Mesothelial cell of epicardium (in vitro differentiated cells): ENCODE measurements at places on chromosomes 1 and 21. TPM values are rescaled to one million over a fixed set of nuclear protein-coding genes. Genes with fewer than 3 reads are reported as not detected.

HRNR gene
- not detected in 3 replicates for total RNA-seq

DNA sequence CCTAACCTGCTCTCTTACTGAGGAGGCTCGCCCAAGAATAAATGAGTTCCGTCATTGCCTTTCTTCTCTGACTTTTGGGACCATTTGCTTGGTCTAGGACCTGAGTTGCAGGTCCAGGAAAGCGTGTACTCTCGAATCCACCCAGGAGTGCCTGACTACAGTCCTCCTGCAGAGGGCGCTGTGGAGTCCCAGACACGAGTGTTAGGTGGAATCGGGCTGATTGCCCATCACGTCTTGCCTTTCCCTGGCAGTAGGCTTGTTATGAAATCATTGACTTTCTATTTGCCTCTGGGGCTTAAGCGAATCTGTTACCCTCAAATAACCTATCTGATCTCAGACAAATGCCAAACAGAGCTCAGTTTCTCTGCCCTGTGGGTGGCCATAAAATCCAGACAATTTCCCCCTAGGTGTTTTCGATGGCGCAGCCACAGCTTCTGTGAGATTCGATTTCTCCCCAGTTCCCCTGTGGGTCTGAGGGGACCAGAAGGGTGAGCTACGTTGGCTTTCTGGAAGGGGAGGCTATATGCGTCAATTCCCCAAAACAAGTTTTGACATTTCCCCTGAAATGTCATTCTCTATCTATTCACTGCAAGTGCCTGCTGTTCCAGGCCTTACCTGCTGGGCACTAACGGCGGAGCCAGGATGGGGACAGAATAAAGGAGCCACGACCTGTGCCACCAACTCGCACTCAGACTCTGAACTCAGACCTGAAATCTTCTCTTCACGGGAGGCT is at the start of gene IL20:
Gene IL20 (plus strand): TSS at position 685 of the 733 bp plus-strand sequence. CDS start 230 bp downstream, outside the sequence.
- no peaks in the 10 kb centered on the region for H3K36me3 ChIP-seq
- no peaks in the 10 kb centered on the region for H3K4me1 ChIP-seq
- H3K27ac ChIP-seq = no peak within 1 kb of the TSS
- H3K27me3 ChIP-seq = peaks cover 84% of the 10 kb centered on the region
- peak; percentile 46 for DNase-seq

GRCh38 chr1:147773215-147773715 is 12.9 kb upstream of the GJA5 start:
- peaks cover 11% of the 10 kb centered on the region for H3K4me1 ChIP-seq
- H3K27me3 ChIP-seq = peaks cover 29% of the 10 kb centered on the region
- no peak overlapping the region for H3K27ac ChIP-seq
- no peaks in the 10 kb centered on the region for H3K36me3 ChIP-seq
- DNase-seq = no peak

GRCh38 chr1:68230484-68230802 is 1.9 kb downstream of the WLS start:
- DNase-seq = no peak
- peak overlapping the region; percentile 93 for H3K4me3 ChIP-seq
- H3K4me1 ChIP-seq = peaks cover 38% of the 10 kb centered on the region
- H3K36me3 ChIP-seq = peaks cover 5% of the 10 kb centered on the region
- peak overlapping the region; percentile 96 for H3K27ac ChIP-seq

DNA sequence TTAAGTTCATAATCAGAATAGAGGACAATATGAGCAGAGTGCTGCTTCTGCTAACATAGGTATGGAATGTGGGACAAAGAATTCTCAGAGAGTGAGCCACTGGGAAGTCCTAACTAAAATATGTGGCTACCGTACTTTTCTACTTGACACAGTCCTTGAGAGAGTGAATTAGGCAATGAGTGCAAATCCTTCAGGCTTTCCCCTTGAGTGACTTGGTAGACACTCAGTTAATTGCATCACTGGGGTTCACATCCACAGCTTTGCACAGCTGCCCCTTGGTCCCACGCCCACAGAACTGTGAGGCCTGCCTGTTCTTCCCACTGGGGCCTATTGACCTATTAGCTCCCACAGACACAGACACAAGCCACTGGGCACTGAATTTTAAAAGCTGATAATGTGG is 40.5 kb upstream of the PAXBP1 start:
- DNase-seq = no peak
- H3K36me3 ChIP-seq = no peaks in the 10 kb centered on the region
- H3K27ac ChIP-seq = no peak overlapping the region
- peaks cover 2% of the 10 kb centered on the region for H3K27me3 ChIP-seq
- H3K4me1 ChIP-seq = peaks cover 6% of the 10 kb centered on the region
- no peak overlapping the region for H3K4me3 ChIP-seq

- H3K27ac ChIP-seq = no peak overlapping the region
- DNase-seq = no peak
- peaks cover 33% of the 10 kb centered on the region for H3K27me3 ChIP-seq
- H3K36me3 ChIP-seq = no peaks in the 10 kb centered on the region
Observed at GRCh38 chr1:175193527-175193910, 943 bp upstream of the KIAA0040 start.
